ENCODE measurements at places on chromosomes 5 and 9.

- no peak for DNase-seq
Measured at GRCh38 chr9:128940946-128941755, 6.3 kb downstream of the DOLK start.

DNA sequence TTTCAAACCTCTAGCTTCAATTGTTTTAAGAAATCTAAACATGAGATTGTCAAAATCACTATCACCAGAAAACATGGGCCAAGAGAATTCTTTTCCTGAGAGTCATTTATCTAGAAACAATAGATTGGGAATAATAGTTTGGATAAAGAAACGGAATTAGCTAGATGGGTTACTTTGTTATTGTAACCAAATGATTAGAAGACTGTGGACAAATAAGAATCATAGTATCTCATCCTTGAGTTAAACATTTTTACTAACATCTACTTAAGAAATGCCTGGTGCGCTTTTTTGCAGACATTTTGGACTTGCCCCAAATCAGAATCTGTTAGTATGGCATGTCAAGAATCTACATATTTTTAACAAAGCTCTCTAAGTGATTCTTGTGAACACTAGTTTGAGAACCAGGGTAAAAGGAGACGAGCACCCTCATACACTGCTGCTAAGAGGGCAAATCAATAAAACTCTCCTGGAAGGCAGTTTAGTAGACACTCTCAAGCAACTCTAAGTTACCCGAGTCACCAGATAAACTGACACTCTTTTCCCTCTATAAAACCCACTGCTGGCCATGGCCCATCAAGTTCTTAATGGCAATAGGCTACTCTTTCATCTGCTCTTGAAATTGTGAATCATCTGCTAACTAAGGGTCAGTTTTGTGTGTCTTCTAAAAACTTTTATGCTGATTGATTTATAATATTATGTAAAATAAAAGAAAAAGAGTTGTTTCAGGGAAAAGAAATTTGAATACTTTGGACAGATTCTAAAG lies 39.1 kb downstream of the TPD52L3 start:
- no peak for DNase-seq

- DNase-seq, result no peak
Measured at GRCh38 chr9:18847576-18848275, 185.3 kb downstream of the SAXO1 start.

- DNase-seq, result no peak
Measured at GRCh38 chr9:7554699-7555098, 244.9 kb downstream of the DMAC1 start.

GRCh38 chr5:96279801-96280542 lies 153.1 kb downstream of the PCSK1 start:
- DNase-seq, result no peak
